ENCODE measurements at places on chromosomes 16 and 17.

GRCh38 chr16:72764015-72764654, 283.8 kb downstream of the ZFHX3 start:
- DNase-seq, result no peak

- DNase-seq, result no peak
Observed at GRCh38 chr17:17381446-17382064, 78.4 kb downstream of the NT5M start.

DNA sequence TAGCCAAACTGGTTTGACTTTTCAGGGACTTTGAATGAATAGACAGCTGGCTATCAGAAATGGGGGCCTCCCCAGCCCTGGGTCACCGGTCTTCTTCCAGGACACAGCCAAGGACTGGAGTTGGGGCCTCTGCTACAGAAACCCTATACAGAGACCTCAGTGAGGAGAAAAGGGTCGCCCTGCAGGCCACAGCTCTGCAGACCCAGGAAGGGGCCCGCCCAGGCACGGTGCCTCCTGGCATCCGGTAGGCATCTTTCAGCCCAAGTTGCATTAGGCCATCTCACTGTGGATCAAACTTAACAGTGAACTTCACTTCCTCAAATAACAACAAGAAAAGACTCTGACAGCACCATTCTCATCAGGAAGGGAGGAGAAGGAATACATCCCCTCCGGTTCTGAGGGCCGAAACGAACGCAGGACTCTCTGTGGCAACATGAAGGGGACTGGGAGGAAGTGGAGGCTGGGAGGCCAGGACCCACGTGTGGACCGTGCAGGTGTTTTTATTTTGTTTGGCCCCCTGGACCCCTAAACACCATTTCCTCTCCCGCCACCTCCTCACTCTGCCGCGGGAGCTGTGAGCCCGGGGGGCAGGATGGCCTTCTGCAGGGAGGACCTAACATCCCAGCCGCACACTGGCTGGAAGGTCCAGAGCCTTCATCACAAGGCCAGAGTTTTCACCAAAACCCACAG, 7.2 kb downstream of the SLC38A10 start:
- no peak for DNase-seq

DNA sequence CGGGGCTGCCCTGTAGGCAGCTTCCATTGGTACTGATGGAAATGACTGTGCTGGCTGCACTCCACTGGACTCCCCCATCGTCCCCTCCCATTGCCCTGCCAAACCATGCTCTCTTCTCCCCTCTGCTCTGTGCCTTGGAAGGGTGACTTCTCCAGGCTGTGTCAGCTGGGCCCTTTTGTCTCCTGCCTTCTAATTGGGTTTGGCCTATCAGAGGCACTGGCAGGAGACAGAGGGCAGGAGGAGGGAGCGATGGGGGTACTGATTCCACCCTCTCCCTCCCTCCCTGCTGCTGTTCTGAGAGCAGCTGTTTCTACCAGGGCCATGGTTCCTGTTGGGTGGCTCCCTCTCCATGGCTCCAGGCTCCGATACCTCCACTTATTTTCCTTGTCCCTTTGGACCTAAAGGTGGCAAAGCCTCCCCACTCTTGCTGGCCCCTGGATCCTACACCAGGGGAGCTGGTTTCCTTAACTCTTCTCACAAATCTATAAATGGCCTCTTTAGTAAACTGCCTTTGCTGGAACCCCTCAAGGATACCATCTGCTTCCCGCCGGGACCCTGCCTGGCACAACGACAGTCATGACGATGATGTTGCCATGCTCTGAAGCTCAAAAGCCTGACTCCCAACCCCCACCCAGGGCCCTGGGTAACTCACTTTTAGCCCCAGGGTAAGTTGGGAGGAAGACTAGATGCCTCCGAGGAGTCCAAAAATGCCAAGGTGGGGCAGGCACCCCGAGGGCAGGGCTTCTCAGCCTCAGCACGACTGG, 123.8 kb upstream of the RPL38 start:
- DNase-seq, result no peak

DNA sequence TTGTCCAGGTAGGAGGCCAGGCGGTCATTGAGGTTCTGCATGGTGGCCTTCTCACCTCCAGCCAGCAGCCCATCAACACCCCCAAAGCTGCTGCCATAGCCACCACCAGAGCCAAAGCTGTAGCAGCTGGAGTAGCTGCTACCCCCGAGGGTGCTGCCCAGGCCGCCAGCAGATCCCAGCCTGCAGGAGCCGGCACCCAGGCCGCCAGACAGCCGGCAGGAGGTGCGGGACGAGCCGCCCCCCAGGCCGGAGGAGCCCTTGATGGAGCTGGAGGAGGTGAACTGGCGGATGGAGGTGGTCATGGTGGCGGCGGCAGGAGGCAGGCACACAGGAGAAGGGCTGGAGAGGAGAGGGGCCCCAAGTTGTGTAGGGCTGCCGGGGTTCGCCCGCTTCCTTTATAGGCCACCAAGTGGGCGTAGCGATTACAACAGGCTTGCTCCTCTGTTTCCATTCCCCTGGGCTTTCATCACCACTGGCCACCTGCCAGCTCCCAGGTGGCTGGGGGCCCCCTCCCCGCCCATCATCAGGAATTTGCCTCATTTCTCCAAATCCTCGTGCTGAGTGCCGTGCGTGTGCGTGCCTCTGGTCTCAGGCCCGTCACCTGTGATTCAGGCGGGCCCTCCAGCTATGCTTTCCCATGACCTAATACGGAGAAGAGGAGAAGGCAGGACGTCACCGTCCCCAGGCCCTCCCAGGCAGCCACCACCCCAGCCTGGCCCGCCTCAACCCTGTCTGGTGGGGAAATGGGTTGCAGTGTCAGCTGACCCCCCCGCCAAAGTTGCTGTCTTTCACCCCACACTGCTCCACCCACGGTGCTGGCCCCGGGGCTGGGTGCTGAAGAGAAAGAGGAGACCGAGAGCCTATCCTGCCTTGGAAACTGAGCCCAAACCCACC, at the start of gene KRT17:
TSS of gene KRT17 (minus strand) at position 368 of the 894 bp plus-strand sequence. CDS start at position 302, 66 bp downstream.
- no peak for DNase-seq

DNA sequence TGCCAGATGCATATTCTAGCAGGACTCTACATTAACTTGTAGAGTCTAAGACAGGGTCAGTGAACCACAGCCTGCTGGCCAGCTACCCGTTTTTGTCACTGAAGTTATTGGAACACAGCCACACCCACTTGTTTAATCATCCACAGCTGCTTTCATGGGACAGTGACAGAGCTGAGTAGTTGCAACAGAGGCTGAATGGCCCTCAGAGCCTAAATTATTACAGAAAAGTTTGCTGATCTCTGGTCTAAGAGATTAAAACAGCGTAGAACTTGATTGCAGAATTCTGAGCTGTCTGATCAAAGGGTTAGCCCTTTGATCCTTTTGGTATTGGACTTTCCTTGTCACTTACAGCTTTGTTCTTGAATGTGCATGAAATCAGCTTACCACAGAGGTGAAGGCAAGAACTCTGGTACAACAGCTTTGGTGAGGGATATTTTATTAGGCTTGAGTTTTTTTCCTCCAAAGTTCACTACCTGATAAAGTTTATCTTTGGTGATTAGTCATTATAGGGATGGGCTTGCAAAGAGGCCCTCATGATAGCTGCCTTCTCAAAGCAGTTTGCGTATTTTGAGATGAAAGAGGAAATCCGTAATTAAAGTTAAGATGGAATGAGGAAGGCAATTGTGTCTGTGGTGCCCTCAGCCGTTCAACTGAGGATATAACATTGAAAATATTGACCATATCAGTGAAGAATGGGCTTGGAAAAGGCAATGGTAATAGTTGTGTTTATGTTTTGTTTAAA, 23.6 kb downstream of the ALDH3A2 start:
- no peak for DNase-seq

GRCh38 chr16:58129097-58129936, at the start of gene CFAP20:
Gene CFAP20 (minus strand): TSS chr16:58129381. CDS start chr16:58129115, 266 bp downstream.
- peak; percentile 98 for DNase-seq

DNA sequence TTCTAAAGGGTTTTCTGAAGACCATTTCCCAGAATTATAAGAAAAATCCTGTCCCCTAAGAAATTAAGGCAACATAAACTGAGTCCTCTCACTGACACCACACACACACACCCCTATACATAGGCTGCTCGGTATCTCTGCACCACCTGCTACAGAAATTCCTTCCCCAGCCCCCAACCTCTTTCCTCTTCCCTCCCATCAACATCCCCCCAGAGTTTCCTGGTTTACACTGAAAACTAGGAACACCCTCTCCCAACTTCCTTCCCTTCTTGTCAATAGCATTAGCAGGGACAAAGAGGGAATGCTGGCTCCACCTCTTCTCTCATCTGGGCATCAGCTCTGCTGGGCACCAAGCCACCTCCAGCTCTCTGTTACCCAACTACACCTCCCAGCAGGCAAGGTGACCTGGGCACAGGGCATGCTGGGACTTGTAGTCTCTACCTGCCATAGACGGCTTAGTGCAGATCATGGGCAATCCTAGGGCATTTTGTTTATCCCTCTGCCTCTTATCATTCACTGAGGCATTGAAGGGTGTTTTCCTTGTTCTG, 15.7 kb downstream of the CAVIN1 start:
- DNase-seq, result peak; percentile 63

GRCh38 chr16:56518425-56518824, 1.4 kb downstream of the BBS2 start:
- no peak for DNase-seq

DNA sequence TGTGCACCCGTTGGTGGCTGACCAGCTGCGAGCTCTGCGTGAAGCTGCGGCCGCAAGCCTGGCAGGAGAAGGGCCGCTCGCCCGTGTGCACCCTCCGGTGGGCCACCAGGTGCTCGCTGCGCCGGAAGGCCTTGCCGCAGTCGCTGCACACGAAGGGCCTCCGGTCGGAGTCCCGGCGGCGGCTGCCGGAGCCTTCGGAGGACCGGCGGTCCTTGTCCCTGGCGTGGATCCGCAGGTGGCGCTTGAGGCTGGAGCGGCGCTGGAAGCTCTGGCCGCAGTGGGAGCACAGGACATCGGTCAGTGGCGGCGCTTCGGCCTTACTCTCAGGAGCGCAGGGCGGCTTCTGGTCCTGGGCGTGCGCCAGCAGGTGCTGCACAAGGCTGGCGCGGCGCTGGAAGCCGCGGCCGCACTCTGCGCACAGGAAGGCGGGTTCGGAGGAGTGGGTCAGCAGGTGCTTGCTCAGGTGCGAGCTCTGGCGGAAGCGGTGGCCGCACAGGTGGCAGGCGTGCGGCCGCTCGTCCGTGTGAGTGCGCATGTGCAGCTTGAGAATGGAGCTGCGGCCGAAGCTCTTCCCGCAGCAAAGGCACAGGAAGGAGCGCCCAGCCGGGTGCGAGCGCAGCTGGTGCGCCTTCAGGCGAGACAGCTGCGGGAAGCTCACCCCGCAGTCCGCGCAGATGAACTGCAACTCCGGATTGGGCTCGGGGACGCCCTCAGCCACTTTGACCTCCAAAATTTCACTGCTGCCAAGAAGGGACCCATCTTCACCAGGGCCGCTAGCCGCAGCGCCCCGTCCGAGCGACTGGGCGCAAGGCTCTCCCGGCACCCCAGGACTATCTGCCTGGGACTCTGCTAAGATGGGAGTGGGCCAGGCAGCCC, 9.1 kb downstream of the ZSCAN10 start:
- DNase-seq, result no peak

DNA sequence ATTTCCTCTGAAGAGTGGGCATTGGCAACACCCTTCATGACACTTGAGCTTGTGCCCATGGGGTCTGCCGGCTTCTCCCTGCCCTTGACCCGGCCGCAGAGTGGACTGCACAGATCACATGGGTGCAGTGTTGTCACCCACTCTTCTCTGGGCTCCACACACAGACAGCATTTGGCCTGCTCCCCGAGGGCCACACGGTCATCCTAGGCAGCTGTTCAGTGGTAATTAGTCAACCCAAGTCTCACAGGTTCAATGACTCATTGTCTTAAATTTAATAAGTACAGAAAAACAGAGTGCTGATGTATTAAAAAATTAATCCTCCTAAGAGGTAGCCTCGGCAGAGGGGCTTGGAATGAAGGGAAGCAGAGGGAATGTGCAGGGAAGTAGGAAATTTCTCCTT, 204.8 kb downstream of the MSI2 start:
- DNase-seq, result peak; percentile 68

DNA sequence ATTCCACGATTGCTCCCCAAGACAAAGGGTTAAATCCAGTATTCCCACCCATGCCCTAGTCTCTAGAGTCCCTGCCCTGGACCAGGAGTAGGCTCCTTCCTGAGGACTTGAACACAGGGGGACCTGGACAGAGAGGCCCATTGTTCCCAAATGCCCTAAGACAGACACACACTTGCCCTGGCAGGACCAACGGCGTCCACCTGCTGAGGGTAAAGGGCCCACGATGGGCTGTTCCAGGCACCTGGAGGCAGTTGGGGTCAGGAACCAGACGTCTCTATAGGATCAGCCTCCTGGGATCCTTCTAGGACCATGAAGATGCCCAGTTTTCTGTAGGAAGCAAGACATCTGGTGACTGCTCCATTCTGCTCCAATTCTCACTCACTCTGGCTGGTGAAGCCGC, 39.3 kb downstream of the TNFRSF13B start:
- no peak for DNase-seq

- DNase-seq, result no peak
Observed at GRCh38 chr17:61251939-61252865, 147.4 kb upstream of the TBX2 start.

DNA sequence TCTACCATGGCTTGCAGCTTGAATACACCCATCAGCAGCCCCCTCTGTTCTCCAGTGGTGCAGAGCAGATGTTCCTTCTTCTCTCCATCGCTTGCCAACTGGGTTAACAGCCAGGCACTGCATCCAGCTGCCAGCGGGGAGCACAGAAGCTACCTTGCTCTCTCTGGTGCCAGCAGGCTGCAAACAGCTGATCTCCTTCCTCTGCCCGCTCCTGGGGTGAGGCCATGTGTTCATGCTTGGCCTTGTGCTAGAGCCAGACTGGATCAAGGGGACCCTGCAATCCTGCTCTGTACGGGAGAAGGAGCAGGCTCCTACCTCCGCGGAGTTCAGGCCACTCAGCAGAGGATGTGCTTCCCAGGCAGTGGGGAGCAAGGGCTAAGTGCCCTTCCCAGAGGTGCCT, 24.1 kb upstream of the ENGASE start:
- no peak for DNase-seq

- no peak for DNase-seq
Observed at GRCh38 chr16:14187517-14188338, 116.6 kb downstream of the MRTFB start.

DNA sequence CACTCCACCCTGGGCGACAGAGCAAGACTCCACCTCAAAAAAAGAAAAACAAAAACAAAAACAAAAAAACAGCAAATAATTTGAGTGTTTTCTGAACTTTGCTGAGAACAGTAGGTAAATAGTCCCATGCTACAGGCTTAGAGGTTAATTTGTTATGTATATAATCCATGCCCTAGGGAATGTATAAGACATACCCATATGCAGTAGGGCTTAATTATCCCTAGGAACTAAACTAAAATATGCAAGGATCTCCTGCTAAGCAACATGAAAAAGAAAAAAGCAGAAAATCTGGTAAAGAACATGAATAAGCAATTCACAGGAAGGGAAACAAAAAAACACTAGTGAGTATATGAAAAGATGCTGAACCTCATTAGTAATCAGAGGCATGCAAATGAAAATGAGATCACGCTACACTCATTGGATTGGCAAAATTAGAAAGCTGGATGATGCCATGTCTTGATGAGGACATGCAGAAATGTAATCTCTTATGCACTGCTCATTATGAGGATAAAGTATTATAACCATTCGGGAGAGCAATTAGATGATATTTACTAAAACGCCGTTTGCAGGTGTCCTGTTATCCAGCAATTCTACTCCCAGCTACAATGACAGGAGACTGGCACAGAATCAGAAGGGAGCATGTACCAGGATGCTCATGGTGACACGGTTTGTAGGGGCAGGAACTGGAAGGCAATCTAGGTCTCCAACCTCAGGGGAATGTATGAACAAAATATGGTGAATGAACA, 5.6 kb downstream of the KCTD13 start:
- DNase-seq, result no peak

GRCh38 chr16:1364510-1364909, 12.8 kb downstream of the GNPTG start:
- DNase-seq, result no peak

GRCh38 chr16:56204816-56205215, 13.5 kb downstream of the GNAO1 start:
- no peak for DNase-seq

All from activated CD4-positive, alpha-beta T cell treated with anti-CD3 and anti-CD28 coated beads, Interleukin-2, Interleukin-4, amounts not matched to agents 100 ng/mL and 50 ng/mL, durations not matched to agents 16 hours and 8 hours (primary cell).